ENCODE measurements at places on chromosomes 5 and 9.

GRCh38 chr5:124398460-124398859, 348.0 kb downstream of the ZNF608 start:
- DNase-seq, result no peak

GRCh38 chr5:139808481-139809330, 13.1 kb downstream of the PSD2 start:
- DNase-seq, result peak; percentile 35

DNA sequence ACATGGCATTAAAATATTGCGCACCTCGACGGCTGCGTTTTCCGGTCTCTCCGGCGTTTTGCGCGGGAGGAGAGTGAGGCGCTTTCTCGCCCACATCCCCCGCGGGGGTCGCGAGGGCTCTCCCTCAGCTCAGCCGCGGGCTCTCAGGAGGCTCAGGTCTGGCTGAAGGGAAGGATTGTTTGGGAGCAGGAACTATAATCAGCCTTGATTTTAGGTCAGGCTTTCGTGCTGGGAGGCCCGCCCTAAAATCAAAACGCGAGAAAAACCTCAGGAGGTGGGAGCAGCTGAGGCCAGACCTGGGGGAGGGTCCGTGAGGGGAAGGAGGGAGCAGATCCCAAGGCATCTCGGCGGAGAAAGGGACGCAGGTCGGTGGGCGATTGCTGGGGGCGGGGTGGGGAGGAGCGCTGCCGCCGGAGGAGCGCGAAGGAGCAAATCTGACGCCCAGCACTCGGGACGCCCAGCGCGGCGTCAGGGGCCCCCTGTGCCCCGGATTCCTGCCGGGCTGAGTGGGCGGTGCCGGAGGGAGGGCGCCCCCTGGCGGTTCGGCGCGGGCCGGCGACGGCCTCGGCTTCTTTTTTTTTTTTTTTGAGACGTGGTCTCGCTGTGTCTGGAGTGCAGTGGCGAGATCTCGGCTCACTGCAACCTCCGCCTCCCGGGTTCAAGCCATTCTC, 18.7 kb upstream of the RNF130 start:
- peak; percentile 92 for DNase-seq

DNA sequence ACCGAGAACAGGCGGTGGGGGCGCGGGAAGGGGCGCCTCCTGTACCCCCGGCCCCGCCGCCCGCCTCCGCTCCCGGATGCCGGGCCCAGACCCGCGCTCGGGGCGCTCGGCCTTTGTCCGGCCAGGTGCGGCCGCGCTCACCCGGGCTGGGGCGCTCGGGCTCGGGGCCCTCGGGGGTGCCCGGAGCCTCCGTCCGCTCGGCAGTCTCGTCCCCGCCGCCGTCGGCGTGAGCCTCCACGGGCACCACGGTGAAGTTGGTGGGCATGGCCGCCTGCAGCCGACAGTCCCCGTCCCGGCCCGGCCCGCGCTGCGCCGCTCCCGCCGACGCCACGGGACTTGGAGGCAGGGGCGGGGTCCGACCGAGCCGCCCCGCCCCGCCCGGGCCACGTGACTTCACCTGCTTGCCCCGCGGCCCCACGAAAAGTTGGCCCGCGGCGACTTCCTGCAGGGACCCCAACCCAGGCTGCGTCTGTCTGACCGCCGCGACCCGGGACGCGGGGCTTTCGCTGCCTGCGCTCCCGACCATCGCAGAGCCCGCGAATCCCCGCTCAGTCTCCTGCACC, at the start of gene SLC12A7:
Gene SLC12A7, minus strand, starts transcription at position 337 of the 563 bp plus-strand sequence. Its CDS starts 72 bp downstream, at position 265.
- peak; percentile 78 for DNase-seq

DNA sequence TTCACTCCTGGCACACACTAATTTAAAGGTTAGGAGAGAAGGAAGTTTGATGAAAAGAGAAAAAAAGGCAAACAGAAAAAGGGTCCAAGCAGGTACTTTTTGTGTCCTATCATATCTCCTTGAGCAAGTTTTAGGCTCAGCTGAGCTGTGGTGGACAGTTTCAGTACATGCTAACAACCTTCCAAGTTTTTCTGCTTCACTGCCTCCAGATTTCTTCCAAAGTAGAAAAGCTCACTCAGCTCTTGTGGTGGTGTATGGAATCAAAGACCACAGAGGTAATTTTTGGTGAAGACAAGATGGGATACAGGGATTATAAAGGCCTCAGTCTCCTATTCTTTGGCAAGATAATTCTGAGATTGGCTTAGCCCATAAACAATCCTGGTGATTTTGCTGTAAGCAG, 921.8 kb downstream of the NR2F1-AS1 start:
- no peak for DNase-seq

DNA sequence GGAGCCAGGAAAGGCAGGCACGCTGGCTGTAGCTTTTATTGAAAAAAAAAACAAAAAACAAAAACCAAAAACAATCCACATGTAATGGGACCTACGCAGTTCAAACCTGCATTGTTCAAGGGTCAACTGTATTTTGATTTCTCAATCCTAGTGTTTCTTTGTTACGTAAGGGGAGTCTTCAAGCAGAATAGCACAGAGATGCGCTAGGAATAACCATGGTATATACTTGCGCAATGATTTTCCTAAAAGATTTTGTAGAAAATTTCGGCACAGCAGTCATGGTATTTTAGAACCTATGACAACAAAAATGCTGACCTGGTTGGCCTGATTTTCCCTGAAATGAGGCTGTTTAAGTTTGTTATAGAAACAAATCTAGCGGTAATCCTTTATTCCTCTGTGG, 1110.5 kb upstream of the WWC1 start:
- no peak for DNase-seq

DNA sequence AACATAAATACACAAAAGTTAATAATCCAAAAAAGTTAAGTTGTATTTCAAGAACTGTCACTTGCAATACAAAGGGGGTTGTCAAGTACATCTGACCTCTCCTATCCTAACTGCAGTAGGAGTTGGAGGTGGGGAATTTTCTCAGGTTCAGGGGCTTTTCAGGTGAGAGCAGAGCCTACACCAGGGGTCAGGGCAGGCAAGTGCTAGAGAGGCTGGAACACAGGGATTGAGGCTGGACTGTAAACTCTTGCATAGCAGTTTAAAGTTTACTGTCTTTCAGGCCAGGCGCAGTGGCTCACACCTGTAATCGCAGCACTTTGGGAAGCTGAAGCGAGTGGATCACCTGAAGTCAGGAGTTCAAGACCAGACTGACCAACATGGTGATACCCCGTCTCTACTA, 25.4 kb upstream of the RASGRF2 start:
- no peak for DNase-seq

- peak; percentile 61 for DNase-seq
Measured at GRCh38 chr9:107862881-107863280, 373.3 kb upstream of the KLF4 start.

DNA sequence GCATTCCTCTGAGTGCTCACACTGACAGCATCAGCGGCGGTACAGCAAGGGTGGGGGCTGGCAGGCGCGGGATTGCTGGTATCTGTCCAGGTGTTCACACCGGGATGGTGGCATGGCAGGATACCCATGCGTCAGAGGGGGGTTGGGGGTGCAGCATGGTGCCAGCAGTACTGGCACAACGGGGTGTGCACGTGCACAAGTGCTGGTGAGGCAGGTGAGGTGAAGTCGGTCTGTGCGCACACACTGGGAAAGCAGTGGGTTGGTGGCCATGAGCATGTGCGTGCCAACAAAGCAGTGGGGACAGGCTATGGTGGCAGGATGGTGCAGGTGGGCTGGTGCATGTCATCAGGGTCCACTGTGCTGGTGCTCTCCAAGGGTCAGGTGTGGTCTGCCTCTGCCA, 819.6 kb upstream of the EDIL3 start:
- DNase-seq, result no peak

- DNase-seq, result no peak
Measured at GRCh38 chr5:5826911-5827310, 404.4 kb downstream of the ICE1 start.

DNA sequence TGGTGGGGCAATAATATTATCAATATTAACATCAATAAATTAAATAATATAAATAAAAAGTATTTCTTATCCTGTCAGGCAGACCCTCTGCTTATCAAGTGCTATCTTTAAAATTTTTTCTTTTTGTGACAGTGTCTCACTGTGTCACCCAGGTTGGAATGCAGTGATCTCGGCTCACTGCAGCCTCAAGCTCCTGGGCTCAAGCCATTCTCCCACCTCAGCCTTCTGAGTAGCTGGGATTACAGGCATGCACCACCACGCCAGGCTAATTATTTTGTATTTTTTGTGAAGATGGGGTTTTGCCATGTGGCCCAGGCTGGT, 53.2 kb downstream of the NDST1 start:
- DNase-seq, result no peak

GRCh38 chr9:119526698-119527097, 157.5 kb upstream of the BRINP1 start:
- DNase-seq, result no peak

- no peak for DNase-seq
Measured at GRCh38 chr9:123753016-123753415, 176.9 kb downstream of the DENND1A start.

GRCh38 chr9:7286101-7286500, 513.5 kb downstream of the DMAC1 start:
- no peak for DNase-seq

DNA sequence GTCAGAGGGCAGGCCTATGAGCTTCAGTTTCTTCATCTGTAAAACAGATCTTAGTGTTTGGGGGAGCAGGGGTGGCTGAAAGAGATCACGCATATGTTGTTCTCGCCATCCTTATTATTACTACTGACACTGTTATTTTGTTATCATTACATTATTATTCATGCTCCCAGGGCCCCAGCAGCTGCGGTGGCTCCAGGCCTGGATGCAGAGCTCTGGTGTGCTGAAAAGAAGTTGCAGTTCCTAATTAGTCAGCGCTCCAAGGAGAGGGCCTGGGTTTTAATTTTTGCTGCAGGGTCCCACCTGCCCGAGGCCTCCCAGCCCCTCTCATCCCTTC, 19.5 kb downstream of the CXXC5 start:
- peak; percentile 50 for DNase-seq

DNA sequence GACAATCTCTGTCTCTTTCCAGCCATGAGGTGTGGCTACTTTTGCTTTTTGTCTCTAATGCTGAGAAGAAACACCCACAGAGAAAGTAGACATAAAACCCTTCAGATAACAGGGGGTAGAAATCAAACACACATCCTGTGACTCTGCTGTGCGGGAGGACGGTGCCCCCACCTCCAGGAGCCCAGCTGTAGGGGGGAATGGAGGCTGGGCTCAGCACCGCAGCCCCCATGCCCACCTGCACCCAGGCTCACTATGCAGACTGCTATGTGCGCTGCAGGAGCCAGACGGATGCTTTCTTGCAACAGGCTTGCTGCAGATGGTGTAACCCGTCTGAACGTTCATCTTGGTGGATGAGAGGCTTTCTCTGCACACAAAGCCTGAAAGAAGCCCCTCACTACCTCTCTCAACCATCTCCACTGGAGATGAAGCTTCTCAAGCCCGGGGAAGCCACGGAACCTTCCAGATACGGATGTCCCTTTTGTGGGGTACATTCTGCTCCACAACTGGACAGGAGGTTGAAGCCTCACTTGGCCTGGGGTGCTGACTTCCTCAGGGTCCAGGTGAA, 207.2 kb downstream of the GADD45G start:
- no peak for DNase-seq

GRCh38 chr5:176447591-176447977, 601 bp upstream of the FAF2 start:
- peak; percentile 87 for DNase-seq

DNA sequence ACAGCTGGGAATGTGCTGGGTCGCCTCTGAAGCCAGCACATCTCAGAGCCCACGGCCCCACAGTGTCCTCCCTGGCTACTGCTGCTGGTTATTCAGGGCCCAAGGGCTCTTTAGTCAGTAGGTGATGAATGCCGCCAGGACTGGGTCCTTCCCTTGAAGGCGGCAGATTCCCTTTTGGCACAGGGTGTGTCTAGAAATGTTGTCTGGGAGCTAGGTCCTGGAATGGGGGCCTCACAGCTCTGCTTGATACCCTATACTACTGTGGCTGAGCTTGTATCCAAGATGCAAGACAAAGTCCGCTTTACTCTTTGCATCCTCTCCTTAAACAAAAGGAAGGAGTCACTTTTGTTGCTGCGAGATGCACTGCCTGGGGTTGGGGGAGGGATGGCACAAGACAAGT, 33.1 kb downstream of the MEGF9 start:
- no peak for DNase-seq

DNA sequence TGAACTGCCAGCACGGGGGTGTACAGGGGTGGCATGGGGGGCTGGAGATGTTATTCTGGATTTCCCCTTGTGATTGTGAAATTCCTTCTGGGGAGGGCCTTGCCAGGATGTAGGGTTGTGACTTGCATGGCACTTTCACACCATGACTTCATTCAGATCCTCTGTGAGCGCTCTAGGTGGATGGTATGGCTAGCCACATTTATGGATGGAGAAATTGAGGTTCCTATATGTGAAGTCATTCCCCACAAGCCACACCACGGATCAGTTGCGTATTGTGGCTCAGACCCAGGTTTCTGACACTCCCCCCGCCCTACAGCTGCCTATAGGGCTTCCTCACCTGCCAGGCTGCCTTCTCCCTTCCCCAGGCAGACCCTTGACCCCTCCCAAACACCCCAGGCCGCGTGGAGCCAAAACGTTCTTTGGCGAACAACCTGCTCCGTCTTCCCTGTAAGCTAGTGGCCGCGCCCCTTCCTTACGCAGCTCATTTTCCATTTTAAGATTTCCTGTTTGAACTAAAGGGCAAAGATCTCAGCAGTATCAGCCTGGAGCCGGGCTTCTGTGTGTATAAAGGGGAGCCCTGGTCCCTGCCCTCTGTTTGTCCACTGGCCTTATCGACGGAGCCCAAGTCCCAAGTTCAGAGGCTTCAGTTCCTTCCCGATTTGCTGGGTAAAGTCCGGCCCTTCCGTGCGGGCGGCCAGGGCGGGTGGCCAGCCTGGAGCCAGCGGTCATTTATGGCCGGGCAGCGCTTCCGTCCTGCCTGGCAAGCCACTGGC, 97.8 kb upstream of the KLF4 start:
- peak; percentile 58 for DNase-seq
